Activated effector memory CD4-positive, alpha-beta T cell treated with anti-CD3 and anti-CD28 coated beads, Interleukin-2, amount 50 U/mL, for 16 hours (primary cell): ENCODE measurements at places on chromosomes 1 and 21.

GRCh38 chr1:35605867-35606182 lies 32.7 kb downstream of the TFAP2E start:
- no peak for DNase-seq

DNA sequence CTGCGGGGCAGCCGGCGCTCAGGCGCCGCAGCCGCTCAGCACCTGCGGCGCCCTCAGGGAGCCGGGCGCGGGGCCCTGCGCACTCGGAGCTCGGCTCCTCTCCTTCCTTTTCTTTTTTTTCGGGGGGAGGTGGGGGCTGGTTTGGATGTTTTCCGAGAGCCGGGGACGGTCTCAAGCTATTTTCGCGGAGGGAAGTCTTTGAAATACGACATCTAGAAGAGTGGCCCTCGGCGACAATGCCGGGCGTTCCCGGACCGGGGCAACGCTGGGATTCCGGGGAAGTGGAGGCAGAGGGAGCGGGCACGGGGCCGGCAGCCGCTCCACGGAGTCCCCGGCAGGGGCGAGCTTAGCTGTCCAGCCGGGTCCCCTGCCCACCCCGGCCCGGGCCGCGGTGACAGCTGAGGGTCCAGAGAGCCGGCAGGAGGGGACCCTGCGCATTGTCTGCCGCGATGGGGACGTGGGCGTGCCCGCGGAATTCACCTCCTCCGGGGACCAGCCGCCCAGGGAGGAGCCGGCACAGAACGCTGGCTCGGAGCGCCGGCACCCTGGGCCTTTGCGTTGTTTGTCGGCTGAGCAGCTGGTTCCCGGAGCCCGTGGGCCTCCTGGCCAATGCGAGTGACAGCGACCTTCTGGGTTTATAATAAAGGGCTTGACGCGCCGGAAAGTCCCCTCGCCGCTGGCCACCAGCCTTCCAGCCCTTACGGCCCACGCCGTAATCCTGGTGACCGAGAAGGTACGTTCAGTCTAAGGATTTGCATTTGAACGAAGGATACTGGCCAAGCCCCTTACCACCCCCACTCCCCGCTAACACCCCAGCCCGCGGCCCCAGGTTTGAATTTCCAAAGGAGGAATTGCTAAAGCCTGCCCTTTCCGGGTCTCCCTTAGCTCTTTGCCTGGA lies 582 bp downstream of the SLC37A1 start:
- peak; percentile 88 for DNase-seq

- DNase-seq, result no peak
Measured at GRCh38 chr1:77673716-77674355, 8.6 kb downstream of the ZZZ3 start.

GRCh38 chr1:114310695-114311271 lies 157.1 kb upstream of the SYT6 start:
- no peak for DNase-seq

DNA sequence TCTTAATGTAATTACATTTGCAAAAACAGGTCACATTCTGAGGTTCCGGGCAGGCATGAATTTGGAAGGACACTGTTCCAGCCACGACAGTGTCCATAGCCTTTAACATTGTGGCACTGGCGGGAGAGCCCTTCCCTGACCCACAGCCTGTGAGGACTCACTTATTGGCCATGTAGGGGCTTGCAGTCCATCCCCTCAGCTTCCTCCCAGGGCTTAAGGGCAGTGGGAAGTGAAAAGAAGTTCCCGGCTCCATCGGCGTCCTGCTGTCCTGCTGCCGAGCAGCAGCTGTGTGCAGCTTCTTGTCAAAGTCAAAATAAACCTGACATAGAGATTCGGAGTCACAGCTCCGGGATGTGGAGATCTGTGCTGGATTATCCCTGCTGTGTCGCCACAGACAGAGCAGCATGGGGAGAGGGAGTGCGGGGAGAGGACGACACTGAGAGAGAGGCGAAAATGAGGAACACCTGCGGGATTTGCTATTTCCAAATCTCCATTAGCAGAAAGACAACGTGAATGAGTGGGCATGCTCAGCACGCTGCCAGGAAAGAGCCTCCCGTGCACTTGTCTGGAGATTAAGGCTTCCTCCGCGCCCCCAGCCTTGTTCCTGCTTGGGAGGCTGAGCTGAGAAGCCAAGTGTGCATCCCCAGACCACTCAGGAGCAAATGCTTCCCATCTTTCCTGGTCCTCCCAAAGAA lies 260.3 kb downstream of the ASTN1 start:
- DNase-seq, result no peak

- DNase-seq, result no peak
Measured at GRCh38 chr21:38380481-38381137, 117.7 kb downstream of the ERG start.

GRCh38 chr1:64923294-64923718 lies 43.0 kb downstream of the JAK1 start:
- DNase-seq, result no peak

- DNase-seq, result no peak
Measured at GRCh38 chr1:160789051-160789701, 6.8 kb upstream of the LY9 start.

GRCh38 chr21:34105947-34106541 lies 32.7 kb downstream of the MRPS6 start:
- DNase-seq, result no peak

DNA sequence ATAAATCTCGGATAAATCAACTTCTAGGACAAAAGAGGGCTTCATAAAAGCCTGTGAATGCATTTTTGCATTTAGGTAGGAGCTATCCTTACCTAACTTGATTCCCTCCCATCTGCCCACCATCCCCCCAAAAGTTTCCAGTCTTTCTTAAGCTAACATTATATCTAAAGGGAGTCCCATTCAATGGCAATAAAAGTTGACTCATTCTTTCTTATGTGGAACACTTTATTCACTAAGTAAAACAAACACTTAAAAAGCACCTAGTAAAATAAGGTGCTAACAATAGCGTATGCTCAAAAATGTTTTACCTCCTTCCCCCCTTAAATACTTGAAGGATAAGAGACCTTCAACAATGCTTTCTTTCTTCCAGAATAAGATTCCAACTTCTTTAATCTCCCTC lies 83.8 kb downstream of the GON4L start:
- DNase-seq, result no peak

DNA sequence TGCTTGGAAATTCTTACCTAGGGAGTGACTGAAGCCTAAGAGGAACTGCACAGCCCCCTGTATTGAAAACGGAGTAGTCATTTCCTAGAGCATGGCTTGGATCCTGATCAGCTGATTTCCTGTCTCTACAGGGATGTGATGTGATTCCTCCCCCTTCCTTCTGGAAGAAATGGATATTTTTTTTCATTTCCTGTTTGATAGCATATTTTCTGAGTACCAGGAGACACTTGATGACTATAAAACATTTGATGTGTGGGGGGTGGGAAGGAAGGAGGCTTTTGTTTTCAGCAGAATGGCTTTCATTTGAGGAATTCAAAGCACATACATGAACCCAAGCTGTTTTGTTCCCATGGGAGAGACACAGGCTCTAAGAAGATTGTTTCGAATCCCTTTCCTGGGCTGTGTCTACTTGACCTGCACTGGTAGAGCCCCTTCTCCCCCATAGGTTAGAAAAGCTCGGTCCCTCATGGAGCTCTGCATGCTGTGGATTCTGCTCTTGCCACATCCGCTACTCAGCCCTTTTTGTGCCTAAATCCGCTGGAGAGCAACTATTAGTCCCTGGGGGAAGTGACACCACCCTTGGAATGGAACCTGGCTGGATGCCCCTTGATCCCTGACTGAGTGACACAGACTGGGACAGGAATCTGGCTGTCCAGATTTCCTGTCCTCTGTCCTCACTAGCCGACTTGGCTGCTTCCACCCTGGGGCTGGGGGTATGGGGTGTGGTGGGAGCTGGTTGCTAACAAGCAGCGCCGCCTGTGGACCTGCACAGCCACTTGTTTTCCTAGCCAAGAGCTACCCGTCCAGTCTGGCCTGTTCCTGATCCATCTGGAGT lies 71.8 kb upstream of the MACF1 start:
- no peak for DNase-seq

GRCh38 chr1:99786751-99787501 lies 20.5 kb upstream of the FRRS1 start:
- no peak for DNase-seq

DNA sequence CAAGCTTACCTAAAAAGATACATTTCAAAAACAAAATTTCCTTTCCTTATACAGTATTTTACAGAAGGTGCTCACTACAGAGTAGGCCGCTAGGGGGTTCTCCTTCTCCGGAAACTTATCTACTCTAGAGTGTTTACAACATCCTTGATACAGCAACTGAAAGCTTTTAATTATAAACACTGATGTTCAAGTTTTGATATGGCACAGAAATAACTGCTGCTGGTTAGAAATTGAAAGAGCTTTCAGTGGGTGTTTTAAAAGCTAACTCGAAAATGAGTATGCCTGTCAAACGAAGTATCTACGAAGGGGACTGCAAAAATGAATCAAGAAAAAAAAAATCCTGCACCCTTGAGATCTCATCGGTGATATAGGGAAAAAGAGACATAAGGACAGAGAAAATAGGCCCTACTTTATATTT lies 1.0 kb downstream of the YOD1 start:
- peak; percentile 78 for DNase-seq

DNA sequence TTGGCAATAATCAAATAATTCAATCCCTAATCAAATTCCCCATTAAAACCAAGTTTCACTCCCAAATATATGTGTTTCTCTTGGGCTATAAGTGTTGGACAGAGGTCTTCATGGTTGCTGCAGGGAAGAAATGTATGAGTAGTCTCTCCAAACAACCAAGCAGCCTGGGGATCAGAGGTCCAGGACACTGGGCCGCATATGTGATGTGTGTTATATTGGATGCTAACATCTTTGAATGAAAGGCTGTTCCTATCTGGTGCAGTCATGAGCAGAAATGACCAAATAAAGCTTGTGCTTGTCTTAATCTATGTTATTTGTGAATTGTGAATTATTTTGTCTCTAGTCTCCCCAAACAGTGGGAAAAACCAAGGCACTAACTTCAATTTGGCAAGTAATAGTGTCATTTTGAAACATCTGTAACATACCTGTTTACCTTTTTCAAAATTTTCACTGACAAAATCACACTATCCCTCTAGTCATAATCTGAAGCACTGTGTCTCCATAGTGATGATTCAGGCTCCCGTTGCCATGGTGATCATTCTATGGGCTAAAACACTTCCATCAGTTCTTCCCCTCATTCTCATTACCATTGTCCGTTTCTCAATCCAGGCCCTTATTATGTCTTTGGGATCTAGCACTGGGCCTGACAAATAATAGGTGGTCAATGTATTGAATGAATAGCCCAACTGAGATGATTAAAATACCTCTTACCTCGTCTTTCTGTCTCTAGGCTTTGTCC lies 12.5 kb upstream of the TADA1 start:
- DNase-seq, result no peak

DNA sequence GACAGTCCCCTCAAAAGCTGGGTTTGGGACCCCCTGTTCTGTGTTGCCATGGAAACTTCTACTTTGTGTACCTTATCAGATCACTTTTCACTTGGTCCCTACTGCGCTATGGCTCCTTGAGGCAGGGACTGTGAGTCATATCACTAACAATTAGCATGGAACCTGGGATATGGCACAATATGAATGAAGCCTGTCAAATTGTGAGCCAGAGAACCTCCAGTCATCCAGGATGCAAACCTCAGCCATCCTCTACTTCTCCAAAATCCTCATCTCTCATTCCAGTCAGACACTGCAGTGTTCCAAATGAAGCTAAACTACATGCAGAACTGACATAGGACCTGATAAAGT lies 11.2 kb upstream of the CAPZB start:
- DNase-seq, result no peak

DNA sequence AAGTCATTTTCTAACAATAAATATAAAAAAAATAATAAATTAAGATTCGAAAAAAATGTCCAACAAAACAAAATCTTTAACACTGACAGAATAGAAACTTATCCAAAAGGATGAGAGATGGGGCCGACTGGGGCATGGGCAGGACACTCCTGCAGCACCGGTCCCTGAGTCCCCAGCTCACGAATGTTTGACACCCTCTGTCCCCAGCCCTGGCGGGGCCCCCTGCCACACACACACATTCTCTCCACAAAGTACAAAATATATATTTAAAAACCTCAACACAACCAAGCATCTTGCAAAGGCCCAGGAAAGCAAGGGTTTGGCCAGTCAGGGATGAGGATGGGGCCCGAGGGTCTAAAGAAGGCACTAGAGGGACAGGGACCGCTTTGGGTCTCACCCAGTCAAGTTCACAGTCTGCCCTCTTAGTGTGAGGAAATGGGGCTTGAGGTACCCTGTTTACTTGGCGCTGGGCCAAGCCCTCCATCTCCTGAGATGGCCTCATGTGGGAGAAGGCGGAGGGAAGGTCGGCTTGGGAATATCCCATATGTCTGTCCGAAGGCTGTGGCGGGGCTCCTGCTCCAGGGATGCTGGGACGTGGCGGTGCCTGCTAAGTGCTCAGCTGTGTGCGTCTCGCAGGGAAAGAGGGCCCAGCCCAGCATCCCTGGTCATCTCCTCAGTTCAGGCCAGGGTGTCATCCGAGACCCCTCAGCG lies 31.3 kb downstream of the EPHA2 start:
- no peak for DNase-seq

DNA sequence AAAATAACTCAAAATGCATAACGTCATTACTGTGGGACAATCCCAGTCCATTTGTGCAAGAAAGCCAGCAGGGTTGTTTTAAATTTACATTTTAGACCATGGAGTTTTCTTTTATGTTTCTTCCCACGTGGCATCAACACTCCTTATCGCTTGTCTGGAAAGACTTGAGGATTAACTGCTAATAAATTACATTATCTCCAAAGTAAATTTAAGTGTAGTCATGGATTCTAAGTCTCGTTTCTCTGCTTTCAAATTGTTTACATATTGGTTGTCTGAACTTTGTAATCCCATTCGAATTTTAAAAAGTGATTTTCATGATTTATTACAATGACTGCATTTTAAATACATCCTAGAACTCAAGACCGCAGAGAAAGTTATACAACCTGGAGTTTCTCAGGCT lies 119.3 kb upstream of the ADAMTS5 start:
- DNase-seq, result no peak

GRCh38 chr1:202274611-202275010 lies 67.1 kb downstream of the UBE2T start:
- peak; percentile 73 for DNase-seq

GRCh38 chr1:17929224-17929623 lies 174.1 kb downstream of the ACTL8 start:
- no peak for DNase-seq

- no peak for DNase-seq
Measured at GRCh38 chr1:157504646-157505045, 47.7 kb downstream of the FCRL5 start.

DNA sequence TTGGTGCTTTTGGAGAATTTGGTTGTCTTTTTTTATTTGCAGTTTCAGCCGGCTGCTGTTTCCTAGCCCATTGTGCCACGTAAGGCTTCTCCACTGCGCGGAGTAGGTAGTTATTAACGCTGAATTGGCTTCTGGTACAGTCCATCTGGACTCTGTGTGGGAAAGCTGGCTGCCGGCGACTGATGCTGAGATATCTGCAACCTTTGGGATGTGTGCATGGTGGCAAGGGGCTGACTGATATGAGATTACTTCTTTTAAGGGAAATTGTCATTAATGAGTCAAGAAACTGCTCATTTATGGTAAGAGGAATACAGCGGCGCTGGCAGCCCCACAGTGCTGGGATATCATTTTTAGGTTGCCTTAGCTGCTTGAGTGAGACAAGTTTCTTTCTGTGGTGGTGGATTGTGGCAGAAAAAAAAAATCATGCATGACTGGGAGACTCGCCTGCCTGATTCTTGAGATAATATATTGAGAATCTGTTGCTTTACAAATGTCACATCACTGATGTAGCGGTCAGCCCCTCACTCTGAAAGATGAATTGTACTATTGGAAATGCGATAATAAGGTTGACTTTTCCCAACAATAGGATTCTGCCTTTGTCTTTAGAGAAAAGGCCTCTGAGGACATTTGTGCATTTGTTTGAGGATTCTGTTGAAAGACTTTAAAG lies 2.5 kb upstream of the ELAVL4 start:
- DNase-seq, result no peak
